Esophagus squamous epithelium (tissue), 5 donors: ENCODE measurements at places on chromosomes 1 and 21. TPM values are rescaled to one million over a fixed set of nuclear protein-coding genes. Genes with fewer than 3 reads are reported as not detected.

GRCh38 chr1:234680331-234680904, 70.4 kb upstream of the IRF2BP2 start:
- no peaks in the 10 kb centered on the region for H3K36me3 ChIP-seq
- H3K27me3 ChIP-seq = no peaks in the 10 kb centered on the region
- H3K27ac ChIP-seq = no peak overlapping the region
- DNase-seq = no peak

DNA sequence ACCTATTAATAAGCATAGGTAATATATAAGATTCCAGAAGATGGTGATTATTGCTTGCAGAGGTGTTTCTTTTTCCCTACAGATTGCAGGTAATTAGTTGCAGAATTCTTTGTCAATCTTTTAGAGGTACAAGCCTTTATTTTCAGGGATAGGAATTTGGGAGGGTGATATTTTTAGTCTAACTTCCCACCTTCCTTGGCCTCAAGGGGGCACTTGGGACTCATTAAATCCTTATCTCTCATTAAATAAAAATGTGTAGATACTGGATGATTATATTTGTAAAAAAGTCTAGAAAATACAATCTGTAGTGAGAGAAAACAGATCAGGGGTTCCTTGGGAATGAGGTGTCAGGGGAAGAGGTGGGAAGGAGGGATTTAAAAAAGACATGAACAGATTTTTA, 179.2 kb downstream of the PATJ start:
- H3K4me3 ChIP-seq = no peak overlapping the region
- H3K27me3 ChIP-seq = no peaks in the 10 kb centered on the region
- no peaks in the 10 kb centered on the region for H3K36me3 ChIP-seq
- no peaks in the 10 kb centered on the region for H3K4me1 ChIP-seq
- no peak overlapping the region for H3K27ac ChIP-seq
- no peak for DNase-seq

DNA sequence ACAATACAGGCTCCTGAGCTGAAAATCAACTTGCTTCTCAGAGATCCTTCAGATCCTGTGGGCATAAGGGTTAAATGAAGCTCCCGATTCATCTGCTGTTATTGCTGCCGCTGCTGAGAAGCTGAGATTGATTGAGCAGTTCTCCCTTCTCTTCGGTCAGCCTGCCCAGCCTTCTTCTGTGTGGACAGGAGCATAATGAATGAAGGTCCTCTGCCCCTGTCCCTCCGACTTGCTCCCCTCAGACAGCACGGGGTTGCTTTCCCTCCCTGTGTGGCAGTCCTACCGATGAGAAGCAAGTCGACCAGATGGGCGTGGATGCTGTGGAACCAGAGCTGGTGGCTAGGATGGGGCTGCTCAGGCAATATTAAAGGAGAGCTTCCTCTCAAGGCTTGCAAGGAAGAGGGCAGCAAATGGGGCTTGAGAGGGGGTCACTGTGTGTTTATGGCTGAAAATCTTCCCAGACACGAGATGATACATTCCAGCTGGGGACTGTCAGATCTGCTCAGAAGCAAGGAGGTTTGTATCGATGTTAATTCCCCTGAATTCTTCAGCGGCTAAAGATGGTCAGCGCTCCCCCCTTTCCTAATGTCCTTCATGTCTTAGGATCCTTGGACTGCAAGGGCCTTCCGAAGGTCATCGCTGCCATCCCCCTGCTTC, 63.9 kb upstream of the GOLT1A start:
- no peak overlapping the region for H3K4me3 ChIP-seq
- no peak overlapping the region for H3K27ac ChIP-seq
- no peak for DNase-seq
- H3K4me1 ChIP-seq = peaks cover 9% of the 10 kb centered on the region
- peaks cover 52% of the 10 kb centered on the region for H3K27me3 ChIP-seq

DNA sequence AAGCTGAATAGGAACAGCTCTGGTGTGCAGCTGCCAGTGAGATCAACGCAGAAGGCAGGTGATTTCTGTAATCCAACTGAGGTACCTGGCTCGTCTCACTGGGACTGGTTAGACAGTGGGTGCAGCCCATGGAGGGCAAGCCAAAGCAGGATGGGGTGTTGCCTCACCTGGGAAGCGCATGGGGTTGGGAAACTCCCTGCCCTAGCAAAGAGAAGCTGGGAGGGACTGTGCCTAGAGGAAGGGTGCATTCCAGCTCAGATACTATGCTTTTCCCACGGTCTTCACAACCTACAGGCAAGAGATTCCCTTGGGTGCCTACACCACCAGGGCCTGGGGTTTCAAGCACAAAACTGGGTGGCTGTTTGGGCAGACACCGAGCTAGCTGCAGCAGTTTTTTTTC, 183.2 kb downstream of the DNM3 start:
- no peak overlapping the region for H3K4me3 ChIP-seq
- peak overlapping the region; percentile 72 for H3K27ac ChIP-seq
- H3K27me3 ChIP-seq = no peaks in the 10 kb centered on the region
- DNase-seq = no peak
- H3K36me3 ChIP-seq = no peaks in the 10 kb centered on the region

GRCh38 chr1:114517348-114517747, 6.3 kb upstream of the TRIM33 start:
- H3K27me3 ChIP-seq = no peaks in the 10 kb centered on the region
- peaks cover 3% of the 10 kb centered on the region for H3K4me1 ChIP-seq
- H3K36me3 ChIP-seq = no peaks in the 10 kb centered on the region
- no peak overlapping the region for H3K4me3 ChIP-seq
- H3K27ac ChIP-seq = no peak overlapping the region
- DNase-seq = no peak

DNA sequence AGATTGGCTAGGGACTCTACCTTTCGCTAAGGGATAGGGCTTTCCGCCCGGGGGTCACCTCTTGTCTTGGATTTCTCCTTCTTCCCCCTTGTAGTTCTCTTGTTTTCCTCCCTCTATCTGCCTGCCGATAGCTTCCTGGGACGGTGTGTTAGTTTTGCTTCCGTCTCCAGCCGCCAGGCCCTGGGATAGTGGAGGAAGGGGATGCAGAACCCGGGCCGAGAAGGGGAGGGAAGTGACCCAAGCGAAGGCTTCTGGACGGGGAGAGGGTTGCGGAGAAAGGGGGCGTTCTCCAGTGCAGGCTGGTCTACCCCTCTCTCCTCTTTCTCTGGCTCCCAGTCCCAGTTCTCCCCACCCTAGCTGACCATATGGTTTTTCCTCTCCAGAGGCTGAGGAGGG, 871 bp downstream of the TUFT1 start:
- H3K4me1 ChIP-seq = peaks cover 19% of the 10 kb centered on the region
- no peaks in the 10 kb centered on the region for H3K36me3 ChIP-seq
- H3K27ac ChIP-seq = peak overlapping the region; percentile 95
- no peak for DNase-seq
- peak overlapping the region; percentile 73 for H3K4me3 ChIP-seq

- H3K4me1 ChIP-seq = no peaks in the 10 kb centered on the region
- peaks cover 97% of the 10 kb centered on the region for H3K36me3 ChIP-seq
- H3K4me3 ChIP-seq = no peak overlapping the region
- no peaks in the 10 kb centered on the region for H3K27me3 ChIP-seq
These were observed 8.5 kb downstream of the SSR2 start for GRCh38 chr1:156012051-156012817.

DENND2C gene
- total RNA-seq = 39.9 TPM

SLC2A5 gene
- 2.7 TPM for total RNA-seq
